ENCODE measurements at places on chromosomes 2 and 18.
A peak's percentile ranks its signal among the peaks of the same experiment; 100 is the strongest.

DNA sequence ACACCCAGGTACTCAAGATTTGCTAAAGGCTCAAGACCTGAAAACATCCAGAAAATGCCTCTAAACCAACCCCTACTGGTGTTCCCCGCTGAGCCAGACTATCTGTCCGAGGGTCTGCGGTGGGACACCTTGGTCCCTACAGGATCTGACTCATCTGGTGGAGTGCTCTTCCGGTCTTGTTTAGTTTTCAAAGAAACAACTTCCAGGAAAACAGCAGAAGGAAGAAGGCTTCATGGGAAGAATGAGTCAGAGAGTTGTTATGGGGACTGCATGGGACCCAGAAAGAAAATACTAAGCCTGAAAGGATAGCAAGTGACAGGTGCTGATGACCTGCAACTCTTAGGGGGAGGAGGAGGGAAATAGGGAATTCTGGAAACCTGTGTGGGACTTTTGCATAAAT is 41.3 kb downstream of the ZFP36L2 start:
- DNase-seq = no peak

DNA sequence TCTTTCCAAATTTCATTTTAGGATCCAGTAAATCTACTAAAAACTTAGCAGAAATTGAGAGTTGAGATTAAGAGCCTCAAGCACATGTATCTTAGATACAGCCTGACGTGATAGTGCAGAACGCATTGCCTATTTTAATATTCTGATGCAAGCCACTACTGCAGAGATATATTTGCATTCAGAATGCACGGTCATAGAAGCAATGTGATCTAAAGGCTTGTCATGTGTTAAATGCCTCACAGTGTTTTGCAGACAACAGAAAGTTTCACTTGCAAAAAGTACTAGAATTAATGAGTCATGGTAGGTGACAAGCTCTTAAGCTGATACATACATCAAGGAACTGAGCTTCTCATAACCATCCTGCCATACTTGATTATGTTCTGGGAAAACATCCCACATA is 886.7 kb upstream of the CHAC2 start:
- DNase-seq = no peak

- DNase-seq = peak; percentile 7
Observed at GRCh38 chr2:232521959-232522622, 1.9 kb downstream of the PRSS56 start.

DNA sequence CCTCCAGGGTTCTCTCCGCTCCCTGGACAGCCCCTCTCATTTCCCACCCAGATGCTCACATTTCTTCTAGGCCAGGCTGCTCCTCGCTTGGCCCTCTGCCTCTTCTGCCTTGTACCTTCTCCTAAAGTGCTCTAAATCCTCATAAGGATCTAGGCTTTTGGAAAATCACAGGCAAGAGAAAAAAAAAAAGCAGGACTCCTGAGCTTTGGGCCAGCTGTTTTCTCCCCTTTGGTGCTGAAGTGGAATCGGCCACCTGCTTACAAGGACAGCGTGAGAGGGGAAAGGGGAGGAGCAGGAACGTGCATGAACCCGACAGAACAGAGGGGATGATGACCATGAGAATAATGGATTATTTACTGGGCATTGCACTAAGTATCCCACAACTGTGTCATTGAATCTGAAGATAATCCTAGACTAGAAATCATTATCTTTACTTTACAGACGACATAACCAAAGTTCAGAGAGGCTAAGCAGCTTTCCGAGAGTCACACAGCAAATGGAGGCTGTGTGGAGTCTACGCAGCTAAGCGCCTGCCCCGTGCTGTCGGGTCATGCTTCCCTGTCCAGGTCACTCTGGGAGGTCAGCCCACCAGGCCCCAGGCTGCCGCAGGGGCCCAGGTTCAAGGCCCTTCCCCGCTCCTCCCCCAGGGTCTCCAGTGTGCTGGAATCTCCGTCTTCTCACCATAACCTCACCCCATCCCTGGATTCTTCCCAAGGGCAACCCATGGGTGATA is 141.9 kb downstream of the PXDN start:
- no peak for DNase-seq

- no peak for DNase-seq
Observed at GRCh38 chr18:27600245-27600644, 415.1 kb upstream of the CHST9 start.

DNA sequence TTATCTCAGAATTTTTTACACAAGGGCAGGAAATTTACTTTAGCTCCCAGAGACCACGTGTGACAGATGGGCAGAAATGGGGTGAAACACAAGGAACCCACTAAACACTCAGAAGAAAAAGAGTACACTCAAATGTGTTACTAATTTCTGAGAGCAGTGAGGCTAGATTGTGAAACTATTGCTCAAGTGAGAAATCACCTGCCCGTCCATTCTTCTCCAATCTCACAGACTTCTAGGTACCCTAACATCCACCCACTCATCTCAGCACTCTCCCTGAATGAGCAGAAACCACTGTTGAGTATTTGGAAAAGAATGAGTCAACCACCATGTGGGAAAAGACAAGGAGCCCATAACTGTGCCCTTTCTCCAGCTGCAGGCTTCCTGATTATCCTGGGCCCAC is 293.0 kb upstream of the CDH2 start:
- no peak for DNase-seq

GRCh38 chr18:37435150-37435867 is 130.3 kb downstream of the CELF4 start:
- DNase-seq = no peak

DNA sequence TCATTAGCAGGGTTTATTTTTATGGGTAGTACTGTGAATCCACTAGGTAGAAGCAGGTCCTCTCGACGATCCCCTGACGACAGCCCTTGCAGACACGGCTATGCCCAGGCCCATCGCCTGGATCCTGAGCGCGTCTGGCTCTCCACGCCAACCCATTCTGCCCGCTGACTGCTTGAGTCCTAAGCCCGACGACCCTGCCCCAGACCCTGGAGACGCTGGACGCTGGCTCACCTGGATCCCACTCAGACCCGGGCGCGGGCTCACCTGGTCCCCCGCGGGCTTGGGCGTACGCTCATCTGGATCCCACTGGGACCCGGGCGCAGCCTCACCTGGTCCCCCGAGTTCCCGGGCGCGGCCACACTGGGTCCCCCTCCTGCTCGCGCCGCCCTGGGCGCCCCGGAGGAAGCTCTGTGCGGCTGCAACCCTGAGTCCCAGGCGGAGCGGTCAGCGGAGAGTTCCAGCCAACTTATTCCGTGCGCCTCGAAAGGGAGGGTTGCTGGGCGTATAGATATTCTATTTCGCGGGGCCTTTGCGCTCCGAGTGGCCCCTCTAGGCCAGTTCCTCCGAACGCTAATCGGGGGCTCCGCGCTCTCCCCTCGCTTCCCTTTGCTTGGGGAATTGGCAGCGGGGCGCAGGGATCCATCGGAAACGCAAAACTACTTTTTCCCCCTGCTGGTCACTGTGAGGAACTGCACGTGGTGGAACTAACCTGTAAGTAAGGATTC is 22.4 kb upstream of the RMP24 start:
- peak; percentile 68 for DNase-seq

DNA sequence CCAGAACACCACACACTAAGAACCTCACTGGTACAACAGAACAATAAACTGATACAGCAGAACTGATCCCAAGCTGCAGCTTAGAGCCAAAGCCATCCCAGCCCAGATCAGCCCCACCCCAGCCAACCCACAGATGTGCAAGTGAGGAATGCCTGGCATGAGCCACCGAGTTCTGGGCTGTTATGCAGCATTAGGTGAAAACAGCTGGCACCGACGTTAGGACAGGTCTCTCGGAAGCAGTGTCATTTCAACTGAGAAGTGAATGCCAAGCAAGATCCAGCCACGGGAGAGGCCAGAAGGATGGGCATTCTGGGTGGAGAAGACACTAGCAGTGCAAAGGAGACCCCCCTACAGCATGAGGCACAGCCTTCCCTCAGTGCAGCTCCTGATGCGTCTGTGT is 38.9 kb downstream of the ADCY3 start:
- no peak for DNase-seq

- DNase-seq = no peak
Observed at GRCh38 chr2:176391148-176391419, 121.8 kb downstream of the MTX2 start.

DNA sequence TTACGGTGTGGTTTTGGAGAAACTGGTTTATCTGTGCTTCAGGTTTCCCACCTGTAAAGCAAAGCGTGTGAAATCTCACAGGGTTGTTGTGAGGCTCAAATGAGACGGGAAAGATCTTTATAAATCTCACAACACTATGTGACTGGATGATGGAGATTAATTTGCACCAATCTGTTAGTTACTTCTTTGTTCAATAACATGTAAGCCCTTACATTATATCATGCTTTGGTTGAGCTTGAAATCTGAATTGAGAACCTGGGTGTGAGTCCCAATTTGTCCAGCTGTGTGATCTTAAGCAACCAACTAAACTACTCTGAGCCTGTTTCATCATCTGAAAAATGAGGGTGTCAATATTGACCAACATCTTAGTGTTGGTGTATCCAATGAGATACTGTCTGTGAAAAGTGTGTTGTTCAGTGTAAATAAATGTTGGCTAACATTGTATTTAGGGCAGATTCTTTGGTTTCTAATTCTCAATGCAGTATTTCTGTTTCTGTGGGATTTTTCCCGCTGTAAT is 741 bp upstream of the GCKR start:
- DNase-seq = no peak

GRCh38 chr2:11371092-11371937 is 26.9 kb upstream of the ROCK2 start:
- DNase-seq = peak; percentile 35

- DNase-seq = no peak
Observed at GRCh38 chr2:526918-527317, 150.3 kb downstream of the TMEM18 start.

Data from fibroblast of mammary gland (primary cell).